ENCODE measurements at places on chromosomes 16 and 17.

GRCh38 chr17:31738488-31738887, 120.6 kb downstream of the COPRS start:
- DNase-seq: no peak

- DNase-seq: no peak
Measured at GRCh38 chr16:83940630-83941378, 12.2 kb upstream of the OSGIN1 start.

GRCh38 chr17:35214631-35215273, 20.6 kb upstream of the SLC35G3 start:
- no peak for DNase-seq

DNA sequence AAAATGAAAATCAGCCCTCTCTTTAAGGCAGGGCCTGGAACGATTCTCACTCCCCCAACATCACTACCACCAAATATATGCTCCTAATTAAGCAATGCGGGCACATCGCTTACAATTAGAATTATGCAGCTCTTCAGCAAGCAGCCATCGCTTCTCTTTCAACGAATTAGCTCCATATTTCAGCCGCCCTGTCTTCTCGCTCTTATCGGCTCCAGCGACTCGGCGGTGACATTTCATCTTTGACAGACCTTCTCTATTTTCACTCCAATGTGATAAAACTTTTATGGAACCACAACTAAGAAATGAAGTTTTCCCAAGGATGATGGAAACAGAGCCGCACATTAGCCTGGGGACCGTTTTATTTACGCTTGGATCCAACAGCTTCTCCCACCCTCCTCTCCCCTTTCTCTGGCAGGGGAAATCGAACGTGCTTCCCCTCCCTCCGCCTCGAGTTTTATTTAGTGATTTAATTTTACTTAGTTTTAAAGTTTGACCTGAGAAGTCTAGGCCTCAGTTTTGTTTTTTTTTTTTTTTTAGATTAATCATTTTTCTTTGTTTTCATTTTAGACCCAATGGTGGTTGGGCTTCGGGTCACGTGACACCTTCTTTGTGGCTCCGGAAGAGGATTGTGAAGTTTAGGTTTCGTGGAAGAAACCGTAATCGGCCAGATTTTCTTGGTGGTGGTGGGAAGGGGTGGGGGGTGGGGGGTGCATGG, 3.1 kb upstream of the HOXB2 start:
- DNase-seq: peak; percentile 71

GRCh38 chr16:24686678-24687077, 42.8 kb upstream of the TNRC6A start:
- DNase-seq: no peak

DNA sequence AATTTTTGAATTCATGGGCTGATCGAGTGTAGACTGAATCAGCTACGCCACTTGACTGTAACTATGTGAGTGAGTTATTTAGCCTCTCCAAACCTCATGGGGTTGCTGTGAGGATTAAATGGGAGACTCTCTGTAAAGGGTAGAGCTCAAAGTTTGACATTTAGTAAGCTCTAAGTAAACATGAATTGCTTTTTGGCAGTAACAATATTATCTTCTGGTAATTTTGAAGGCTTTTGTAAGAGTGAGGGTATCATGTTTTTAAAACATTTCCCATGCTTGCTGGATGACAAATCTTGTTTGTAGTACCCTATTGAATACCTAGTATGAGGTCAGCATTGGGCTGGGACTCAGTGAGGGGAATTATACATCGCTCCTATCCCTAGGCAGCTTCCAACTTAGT, 35.3 kb downstream of the MRTFB start:
- DNase-seq: no peak

- peak; percentile 94 for DNase-seq
Measured at GRCh38 chr16:23801378-23801777, 34.4 kb upstream of the PRKCB start.

GRCh38 chr17:6608321-6608720, 32.2 kb downstream of the KIAA0753 start:
- DNase-seq: no peak

DNA sequence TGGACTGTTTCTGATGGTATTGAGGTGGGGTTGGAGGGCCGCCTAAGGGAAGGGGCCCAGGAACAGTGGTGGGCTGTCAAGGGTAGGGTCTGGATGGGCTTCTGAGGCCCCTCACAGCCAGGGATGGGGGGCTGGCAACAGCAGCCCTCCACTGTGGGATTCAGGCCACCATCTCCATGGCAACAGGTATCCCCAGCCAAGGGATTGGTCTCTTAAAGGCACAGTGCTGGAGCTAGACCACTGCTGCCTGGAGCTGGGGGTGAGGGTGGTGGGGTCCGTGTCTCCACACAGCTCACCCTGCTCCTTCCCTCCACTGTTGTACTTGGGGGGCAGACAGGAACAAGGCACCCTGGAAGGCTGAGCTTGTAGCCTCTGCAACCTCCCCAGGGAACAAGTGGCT, 41.8 kb downstream of the PSME3IP1 start:
- DNase-seq: no peak
